Kidney capillary endothelial cell (primary cell): ENCODE measurements at places on chromosomes 1 and 21.

- no peak for DNase-seq
Measured at GRCh38 chr1:237748171-237748960, 142.4 kb downstream of the ZP4 start.

DNA sequence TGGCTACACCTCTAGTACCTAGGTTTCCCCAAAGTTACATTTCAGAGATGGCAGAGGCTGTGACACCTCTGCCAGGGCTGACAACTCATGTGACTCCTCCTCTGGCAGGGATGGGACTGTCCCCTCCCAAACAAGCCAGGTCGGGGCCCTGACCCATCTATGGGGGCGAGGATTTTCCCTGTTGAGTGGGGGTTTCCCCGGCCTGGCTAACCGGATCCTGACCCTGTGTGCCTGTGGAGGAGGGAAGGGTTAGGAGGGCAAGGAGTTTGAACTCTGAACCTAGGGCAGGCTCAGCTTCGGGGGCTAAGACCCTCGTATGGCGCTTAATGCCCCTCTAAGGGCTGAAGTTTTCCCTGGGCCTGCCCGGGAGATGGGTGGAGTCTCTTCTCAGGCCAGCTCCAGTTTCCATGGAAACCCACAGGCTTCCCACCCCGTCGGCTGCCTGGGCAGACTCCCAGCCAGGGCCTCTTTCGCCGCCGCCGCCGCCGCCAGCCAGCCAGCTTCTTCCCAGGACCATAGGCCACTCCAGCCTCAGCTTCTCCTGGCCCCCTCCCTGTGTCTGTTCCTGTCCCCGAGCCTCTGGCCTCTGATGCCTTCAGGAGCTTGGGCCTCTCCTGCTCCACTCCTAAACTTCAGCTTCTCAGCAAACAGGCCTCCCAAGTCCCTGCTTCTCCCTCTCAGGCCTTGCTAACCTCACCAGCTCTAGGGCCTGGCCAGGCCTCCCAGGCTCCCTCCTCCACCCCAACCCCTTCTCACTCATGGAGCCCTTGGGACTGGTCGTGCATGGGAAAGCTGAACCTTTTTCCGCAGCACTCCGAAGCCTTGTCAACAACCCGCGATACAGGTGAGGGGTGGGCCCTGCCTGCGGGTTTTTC, at the start of gene BTBD19:
Gene BTBD19 (plus strand): TSS at position 461 of the 875 bp plus-strand sequence. CDS start 298 bp downstream, at position 759.
- no peak for DNase-seq

DNA sequence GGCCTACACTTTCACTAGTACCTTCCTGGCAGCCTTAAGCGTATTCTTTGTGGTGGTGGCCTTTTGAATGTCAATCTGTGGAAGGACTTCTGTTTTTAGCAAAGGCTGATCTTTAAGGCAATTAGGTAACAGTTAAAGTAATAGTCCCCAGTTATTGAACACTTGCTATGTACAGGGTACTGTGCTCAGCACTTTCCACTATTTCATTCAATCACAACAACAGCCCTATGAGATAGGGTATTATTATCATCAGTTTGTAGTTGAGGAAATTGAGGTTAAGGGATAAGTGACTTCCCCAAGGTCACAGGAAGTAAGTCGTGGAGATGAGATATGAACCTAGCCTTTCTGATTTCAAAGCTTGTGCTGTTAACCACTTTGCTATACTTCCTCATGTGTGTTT, 185.7 kb downstream of the ST6GALNAC3 start:
- DNase-seq, result no peak

- DNase-seq, result no peak
Measured at GRCh38 chr1:53947172-53947907, 1.2 kb downstream of the LRRC42 start.

DNA sequence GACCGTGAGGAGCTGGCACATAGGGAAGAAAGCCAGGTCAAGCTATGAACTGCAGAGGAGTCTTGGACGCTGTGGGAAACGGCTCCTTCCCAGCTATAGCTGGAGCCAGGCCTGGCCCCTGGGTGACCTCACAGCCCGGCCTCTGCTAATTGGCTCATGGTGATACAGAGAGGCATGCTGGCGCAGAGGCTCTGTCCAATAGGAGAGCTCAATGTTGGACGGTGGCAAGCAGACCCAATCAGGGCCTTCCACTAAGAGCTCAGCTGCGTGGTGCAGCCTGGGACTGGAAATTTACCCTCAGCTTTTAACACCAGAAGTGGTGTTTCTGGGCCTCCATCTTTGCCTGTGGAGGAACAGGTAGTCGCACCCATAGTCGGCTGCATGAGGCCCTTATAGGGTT, 64.4 kb upstream of the GRHL3 start:
- DNase-seq, result no peak

- DNase-seq, result no peak
Measured at GRCh38 chr21:46413365-46413696, 45.4 kb upstream of the DIP2A start.

GRCh38 chr21:21915816-21916215, 917.6 kb downstream of the NCAM2 start:
- no peak for DNase-seq

GRCh38 chr1:154349121-154349520, 23.8 kb downstream of the ATP8B2 start:
- no peak for DNase-seq

DNA sequence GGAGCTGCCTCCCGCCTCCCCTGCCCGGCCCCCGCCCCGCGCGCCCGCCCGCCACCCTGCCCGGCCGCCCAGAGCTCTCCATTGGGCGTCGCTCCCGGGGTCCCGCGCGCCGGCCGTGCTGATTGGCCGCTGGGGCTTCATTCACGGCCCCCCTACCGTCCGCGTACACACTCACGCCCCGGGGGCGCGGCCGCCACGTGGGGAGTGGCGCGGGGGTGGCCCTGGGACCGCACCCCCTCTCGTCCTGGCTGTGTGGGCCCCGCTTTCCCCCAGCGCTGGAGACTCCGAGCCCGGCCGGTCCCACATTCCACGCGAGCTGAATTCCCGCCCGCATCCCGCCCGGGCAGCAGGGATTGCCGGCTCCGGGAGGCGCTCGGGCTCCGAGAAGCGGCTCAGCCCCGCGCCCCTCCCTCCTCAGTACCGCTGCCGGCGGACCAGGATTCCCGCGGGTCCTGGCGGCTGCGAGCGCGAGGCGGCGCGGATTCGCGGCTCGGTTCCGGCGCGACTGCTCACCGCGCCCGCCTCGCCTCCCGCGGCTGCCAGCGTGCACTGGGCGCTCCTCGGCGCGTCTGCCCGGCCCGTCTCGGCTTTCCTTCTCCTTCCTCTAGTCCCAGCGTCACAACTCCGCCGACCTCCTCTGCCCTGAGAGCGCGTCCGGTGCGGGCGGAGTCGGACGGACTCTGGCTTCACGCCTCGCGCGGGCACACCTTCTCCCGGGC, 450 bp upstream of the POU3F1 start:
- peak; percentile 36 for DNase-seq

DNA sequence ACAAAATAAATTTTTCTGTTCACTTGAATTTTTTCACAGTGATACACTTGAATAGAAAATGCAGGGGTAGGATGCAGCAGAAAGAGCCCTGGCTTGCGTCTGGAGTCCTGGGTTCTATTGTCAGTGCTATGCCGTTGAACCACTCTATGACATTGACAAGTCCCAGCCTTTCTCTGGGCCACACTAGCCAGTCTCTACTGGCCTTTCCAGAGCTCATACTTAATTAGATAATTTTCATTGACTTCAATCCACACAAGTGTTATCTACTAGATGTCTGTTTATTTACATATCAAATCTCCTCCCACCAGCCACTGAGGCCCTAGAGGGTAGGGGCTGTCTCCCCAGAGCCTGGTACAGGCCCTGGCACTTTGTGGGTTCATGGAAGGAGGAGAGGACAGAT, 15.5 kb upstream of the CELA3B start:
- DNase-seq, result no peak

DNA sequence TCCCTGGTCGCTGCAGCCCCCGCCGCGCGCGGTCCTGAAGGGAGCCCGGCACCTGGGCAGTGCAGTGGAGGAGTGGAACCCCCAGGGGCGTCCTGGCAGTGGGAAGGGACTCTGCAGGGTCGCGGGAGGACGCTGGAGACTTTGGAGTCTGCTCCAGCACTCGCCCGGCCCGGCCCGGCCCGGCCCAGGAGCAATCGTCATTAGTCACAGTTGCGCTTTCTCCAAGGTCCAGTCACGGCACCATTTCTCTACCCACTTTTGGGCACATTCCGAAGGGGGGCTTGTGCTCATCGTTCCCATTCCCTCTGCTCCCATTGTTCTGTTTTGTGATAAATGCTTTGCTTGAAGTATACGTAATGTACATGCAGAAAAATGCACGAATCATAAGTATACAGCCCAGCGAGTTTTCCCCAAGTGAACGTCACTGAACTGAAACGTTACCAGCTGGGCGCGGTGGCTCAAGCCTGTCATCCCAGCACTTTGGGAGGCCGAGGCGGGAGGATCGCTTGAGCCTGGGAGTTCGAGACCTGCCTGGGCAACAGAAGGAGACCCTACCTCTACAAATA, 999 bp downstream of the THAP3 start:
- DNase-seq, result peak; percentile 29

- DNase-seq, result no peak
Measured at GRCh38 chr21:27631471-27631870, 664.6 kb upstream of the ADAMTS5 start.

- no peak for DNase-seq
Measured at GRCh38 chr1:79790950-79791349, 784.4 kb upstream of the ADGRL4 start.

GRCh38 chr1:225816643-225817538, 7.0 kb downstream of the EPHX1 start:
- no peak for DNase-seq

DNA sequence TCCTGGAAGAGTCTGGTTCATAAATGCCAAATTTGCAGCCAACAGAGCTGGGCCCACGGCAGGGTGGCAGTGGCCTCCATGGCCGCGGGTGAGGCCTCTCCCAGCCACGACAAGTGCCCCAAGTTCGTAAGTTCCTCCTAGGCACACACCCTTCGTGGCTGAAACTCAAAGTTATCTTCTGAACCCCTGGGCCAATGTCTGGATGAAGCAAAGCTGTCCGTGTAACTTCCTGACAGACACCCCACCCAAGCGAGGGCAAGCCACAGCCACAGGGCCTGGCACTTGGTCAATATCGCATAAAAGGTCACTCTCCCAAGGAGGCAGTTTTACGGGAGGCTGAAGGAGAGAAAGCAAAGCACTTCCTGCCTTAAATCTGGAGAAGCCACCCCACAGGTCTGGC, 27.8 kb upstream of the GPR153 start:
- DNase-seq, result no peak

- DNase-seq, result no peak
Measured at GRCh38 chr1:203444171-203444576, 31.4 kb upstream of the PRELP start.

DNA sequence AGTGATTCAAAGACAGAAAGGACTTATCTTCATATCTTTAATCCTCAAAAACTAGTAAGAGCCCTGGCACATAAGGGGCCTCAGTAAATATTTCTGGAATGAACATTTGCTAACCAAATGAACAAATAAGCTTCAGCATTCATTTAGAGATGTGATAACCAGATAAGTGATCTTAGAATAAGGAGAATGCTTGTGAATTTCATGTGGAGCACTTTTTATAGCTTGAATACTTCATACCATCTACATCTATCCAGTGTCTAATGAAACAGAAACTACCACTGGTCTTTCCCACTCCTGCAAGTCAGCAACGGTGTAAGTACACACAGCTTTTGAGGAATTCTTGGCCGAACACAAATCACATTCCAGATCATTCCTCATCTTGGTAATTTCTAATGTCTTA, 38.5 kb downstream of the EDEM3 start:
- no peak for DNase-seq

DNA sequence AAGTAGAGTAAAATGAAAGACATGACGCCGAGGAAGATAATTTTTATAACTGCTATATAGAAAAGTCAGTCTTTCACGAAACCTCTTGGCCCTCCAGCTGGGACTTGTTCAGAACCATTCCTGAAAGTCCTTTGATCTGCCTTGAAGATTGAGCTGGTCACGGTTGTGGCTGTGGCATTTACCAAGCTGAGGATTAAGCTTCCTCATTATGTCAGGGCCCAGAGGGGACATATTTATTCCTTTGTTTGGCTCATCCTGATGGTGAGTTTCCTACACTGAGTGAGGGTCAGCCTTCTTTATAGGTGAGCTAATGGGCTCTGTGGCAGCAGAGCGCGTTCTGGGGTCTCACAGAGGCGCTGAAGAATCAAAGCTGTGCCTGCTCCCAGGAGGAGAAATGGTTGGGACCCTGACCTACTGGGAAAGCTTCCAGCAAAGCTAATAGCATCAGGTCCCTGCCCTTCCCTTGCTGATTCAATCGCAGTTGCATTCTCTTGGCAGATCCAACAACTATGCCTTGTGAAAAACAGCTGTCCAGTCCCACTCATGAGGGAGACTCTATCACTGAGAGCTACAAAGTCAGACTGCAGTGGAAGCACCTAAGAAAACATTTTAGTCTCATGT, 43.2 kb upstream of the PBX1 start:
- no peak for DNase-seq

GRCh38 chr1:226677027-226678020, 61.8 kb downstream of the ITPKB start:
- no peak for DNase-seq

- DNase-seq, result no peak
Measured at GRCh38 chr1:56320464-56321149, 258.8 kb downstream of the PLPP3 start.

DNA sequence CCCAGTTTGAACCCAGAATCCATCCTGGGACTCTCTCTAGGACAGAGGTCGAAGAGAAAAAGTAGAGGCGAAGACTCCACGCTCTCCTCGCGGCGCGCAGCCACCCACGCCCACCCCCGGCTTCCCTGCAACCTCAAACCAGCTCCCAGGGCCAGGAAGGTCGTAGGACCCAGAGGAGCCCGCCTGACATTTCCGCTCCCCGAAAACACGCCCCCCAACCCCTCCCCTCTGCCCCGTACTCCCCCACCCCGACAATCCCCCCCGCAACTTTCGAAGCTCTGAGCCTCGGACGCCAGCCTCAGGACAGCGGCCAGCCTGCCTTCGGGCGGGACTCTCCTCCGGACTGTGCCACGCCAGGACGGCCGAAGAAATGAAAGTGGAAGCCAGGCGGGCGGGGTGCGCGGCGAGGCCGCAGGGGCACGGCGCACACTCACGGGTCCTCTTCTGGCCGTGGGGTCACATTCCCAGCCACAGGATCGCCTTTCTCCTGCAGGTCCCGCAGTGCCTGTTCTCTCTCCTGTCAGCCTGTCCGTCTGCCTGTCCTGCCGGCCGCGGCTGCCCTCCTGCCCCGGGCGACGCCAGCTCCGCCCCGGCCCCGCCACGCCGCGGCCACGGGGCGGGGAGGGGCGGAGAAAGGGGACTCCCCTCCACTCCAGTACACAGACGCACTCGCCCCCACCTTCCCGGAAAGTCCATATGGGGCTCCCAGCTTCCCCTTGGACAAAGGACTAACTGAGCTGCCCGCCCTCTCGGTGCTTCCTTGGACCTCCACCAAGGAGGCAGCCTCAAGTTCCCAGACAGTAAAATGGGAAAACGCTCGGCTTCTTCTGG, at the start of gene MOB3C:
Gene MOB3C (minus strand): TSS at position 535 of the 831 bp plus-strand sequence. CDS start 3,490 bp downstream, outside the sequence.
- DNase-seq, result peak; percentile 40

- DNase-seq, result peak; percentile 13
Measured at GRCh38 chr1:244050014-244050834, 859 bp upstream of the ZBTB18 start.
